Stimulated activated CD4-positive, alpha-beta T cell treated with anti-CD3 and anti-CD28 coated beads, Interleukin-1b, Interleukin-23, amount 100 ng/mL, for 24 hours (primary cell): ENCODE measurements at places on chromosomes 2 and 18.

DNA sequence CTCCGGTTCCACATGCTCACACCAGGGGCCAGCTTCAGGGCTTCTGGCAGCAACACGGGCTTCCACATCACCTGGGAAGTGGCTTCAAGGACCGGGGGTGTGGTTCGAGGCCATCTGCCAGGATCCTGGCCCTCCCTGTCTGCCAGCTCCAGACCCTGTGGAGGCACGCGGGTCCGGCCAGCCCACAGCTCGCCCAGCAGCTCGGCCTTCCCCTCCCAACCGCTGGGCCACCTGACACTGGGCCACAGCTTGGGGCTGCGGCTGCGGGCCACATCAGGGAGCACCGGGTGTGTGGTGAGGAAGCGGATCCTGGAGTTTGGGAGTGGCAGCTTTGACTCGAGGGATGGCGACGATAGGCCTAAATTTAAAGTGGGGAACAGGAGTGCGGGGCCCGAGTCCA, 7.0 kb downstream of the C2orf81 start:
- no peak for DNase-seq

DNA sequence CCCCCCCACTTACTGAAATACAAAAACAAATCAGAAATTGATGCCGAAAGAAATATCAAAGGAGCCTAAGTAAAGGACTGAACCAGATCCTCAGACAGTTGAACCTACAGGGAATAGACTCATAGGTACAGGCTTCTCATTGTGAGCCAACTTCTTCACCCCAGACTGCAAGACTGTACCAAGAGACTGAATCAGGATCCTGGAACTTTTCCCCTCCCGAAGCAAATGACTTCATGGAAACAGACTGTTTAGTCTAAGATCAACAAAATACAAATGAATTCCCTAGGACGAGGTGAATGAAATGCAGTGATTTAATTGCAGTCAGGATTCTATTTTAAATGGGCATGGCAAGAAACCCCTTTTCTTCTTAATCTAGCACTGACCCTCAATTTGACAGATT, 53.6 kb upstream of the RNF152 start:
- no peak for DNase-seq

GRCh38 chr18:14999085-14999975, 251.4 kb downstream of the ANKRD30B start:
- no peak for DNase-seq

DNA sequence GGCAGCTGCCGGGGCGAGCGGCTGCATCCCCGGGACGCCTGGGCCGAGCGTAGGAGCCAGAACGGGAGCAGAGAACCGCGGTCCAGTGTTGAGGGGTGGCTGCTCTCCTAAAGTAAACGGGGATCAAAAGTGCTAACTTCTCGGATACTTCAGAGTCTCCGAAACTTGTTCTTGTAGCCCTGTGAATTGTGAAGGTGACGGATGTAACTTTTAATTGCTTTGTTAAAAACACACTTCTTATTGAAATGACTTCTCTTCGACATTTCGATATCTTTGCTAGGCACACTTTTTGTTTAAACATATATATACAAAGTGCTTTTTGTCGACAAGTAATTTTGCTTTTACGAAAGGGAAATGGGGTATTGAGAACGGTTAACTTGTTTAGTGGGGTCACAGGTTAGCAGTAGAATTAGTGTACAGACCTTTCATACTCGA, 540 bp downstream of the ATP9B start:
- DNase-seq = no peak

DNA sequence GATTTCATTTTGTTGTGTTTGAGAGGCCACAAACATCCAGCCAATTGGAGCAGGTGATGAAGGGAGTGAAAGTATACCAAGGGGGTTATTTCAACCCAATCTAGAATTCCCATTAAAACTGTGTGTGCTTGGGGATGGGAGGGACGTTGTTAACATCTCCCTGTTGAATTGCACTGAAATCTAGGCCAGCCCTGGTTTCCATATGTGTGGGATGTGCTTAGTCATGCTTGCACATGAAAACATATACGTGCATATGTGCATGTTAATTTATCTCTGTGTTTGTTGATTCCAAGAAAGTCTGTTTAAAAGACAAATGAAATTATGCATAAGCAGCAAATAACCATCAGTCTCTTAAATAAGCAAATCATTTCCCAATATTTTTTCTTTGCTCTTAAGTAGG, 5.6 kb downstream of the CELF4 start:
- no peak for DNase-seq

GRCh38 chr18:49031511-49032188, 80.9 kb upstream of the SMAD7 start:
- DNase-seq = no peak

- no peak for DNase-seq
Observed at GRCh38 chr2:33502025-33502424, 25.6 kb downstream of the RASGRP3 start.

- DNase-seq = no peak
Observed at GRCh38 chr2:151973901-151974199, 125.0 kb downstream of the CACNB4 start.

DNA sequence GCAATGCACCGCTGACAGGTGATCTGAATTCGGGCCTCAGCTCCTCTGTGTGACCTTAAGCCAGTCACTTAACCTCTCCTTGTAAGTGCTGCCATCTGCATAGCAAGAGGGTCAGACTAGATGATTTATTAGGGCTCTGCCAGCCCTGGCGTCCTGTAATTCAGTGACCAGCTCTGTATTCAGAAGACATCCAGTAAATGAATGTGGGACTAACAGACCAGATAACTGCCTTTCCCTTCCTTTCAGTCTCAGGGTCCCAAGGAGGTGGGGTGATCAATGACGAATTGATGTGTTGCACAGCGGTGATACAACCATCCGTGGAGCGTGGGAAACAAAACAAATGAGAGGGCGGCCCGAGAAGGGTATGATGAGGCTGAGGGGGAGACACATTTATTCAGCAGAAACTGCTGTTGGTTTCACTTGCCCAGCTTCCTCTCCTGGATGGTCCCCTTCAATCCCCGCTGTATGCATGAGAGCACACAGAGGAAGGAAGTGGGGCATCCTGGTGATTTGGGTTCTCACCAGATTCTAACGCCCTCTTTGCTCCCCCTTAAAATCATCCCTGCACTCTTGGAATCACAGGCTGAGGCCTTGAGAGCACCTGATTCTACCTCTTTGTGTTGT, 92.8 kb downstream of the VIT start:
- DNase-seq = no peak

- DNase-seq = no peak
Observed at GRCh38 chr2:3300224-3300995, 77.2 kb downstream of the EIPR1 start.

- DNase-seq = no peak
Observed at GRCh38 chr2:143608063-143608423, 478.8 kb downstream of the ARHGAP15 start.

DNA sequence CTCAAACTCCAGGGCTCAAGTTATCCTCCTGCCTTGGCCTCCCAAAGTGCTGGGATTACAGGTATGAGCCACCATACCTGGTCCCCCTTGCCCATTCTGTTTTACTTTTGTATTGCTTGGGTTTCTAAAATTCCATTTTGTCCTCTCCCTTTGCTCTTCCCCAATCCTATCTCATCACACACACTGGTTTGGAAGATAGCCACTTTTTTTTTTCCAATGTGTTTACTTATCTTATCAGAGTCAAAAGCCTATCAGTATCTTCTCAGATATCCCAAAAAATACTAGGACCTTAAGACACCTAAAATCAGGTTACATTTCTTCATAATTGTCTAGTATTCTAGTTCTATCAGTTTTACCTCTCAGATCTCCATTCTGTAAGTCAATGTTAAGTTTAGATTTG, 56.1 kb downstream of the MSH2 start:
- no peak for DNase-seq

DNA sequence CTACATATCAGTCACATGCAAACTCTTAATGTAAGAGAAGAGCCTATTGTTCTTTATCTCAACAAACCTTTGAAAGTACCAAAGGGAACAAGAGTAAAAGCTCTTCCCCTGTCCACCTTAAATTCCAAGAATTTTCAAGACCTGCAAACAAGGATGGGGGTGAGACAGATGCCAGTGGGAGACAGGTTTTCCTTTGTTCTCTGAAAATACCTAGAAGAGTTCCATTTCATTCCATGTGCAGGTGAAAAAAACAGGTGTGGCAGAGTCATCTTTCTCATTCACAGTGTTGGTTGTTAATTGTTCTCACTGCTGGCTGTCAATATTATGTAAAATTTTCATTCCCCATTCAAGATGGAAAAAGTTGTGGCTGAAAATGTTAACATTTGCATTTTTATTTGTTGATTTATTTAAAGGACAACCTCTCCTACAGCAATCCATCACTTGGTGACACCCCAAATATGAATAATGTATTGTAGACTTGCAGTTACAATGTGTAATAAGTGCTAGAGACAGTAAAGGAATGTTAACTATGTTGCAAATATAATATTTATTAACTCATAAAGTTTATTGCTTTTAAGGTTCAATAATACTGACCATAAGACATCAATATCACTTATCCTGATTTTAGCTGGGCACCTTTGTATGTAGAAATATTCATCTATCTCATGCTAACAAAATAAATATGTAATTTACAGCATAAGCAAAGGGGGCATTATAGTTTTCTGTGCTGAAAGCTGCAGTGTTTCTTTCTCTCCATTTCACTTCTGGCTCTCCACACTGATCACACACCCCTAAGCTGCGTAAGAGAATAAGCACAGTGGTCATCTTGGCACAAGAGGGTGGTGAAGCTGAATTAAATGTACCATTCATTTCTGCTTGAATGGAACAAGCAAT, 347.0 kb downstream of the KIAA1328 start:
- no peak for DNase-seq

DNA sequence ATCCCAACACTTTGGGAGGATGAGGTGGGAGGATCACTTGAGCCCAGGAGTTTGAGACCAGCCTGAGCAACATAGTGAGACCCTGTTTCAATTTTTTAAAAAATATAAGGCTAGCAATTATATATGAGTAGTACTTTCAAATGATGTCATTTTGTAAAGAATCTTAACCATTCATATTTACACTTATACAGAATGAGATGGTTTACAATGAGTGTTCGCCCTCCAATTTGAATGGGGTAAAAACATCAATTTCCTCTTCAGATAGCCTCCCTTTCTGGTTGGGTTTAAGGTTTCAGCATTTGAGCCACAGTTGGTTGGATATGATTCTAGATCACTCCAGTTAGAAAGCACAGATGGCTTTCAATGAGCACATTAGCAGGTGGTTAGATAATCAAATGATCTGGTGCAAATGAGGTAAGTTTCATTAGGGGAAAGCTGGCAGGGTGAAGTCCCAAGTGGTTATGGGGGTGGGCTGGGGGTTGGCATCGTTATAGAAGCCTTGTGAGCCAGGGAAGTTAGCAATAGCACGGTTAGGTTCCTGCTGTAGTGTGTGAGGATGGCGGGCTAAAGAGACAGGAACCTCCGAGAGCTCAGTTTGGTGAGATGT, 63.9 kb downstream of the TRPM8 start:
- no peak for DNase-seq

GRCh38 chr18:50679056-50679455, 119.2 kb downstream of the MAPK4 start:
- DNase-seq = no peak

DNA sequence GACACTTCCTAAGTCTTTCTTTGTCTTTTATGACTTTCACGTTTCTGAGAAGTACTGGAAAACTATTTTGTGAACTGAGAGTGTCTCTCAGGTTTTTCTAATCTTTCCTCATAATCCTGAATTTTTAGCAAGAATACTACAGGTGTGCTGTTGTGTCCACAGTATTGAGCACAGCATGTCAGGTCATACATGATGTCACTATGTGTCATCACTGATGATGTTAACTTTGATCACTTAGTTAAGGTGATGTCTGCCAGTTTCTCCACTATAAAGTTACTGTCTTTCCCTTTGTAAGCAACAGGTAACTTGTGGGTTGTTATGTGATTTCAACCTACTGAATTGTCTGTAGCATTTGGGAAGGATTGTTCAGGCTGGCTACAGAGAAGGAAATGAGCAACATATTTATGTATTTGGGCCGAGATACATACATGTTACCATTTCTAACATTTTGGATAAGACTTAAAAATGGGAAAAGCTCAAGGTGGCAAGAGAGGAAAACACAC, 11.1 kb downstream of the MATN3 start:
- no peak for DNase-seq

DNA sequence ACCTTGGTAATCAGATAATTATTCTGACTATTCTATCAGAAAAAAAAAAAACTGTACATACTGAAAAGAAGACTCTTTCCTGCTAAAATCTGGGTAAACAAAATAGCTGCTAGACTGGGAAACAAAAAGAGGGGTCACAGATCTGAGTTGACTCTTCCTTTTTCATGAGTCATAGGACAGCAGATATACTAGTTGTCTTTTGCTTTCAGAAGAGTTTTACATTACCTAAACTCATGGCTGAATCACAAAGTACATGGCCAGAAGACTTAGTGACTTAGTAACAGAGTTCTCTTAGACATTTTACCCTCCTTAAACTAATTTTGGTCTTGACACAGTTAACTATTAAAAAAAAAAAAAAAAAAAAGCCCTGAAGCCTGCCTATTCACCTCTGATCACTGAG, 834.0 kb upstream of the FSHR start:
- DNase-seq = no peak

DNA sequence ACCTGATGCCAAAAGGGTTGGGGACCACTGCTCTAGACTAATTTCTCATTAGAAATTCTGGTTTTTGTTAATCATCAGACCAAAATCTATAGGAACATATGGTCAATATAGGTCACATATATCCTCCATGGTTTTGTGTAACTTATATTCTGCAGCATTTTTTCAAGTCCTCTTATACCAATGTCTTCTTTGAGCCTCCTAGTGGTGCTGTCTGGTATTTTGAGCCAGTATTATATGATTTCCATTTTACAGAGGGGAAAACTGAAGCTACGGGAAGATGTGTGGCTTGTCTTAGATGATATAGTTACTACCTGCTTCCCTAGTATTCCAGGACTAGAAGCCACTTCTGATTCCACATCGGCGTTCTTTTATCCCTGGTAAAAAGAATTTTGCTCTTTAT, 13.8 kb downstream of the MAPK4 start:
- no peak for DNase-seq

GRCh38 chr2:117536139-117536538, 278.4 kb upstream of the DDX18 start:
- no peak for DNase-seq

DNA sequence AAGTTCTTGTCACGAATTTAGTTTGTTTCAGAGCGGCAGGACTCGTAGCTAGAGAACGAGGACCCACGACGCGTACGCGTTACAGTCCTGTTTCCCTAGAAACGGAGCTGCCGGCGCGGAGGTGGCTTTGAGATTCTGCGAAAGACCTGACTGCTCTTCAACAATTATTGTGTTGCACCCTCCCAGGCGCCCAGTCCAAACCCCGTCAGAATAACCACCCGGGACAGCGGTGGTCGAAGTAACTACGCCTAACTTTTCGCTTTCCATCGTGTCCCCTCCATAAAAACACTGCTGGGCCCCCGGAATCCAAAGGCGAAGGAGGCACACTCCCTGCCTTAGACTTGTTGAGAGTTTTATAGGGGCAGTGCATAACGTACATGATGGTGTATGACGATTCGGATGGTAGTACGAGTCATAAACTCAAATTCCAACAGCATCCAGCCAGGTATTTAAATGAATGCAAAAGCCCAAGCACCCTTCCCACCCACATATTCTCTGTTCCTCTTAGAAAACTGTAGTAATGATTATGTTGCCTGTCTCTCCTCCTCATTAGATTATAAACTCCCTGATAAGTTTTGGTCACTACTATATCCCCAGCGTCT, 651 bp upstream of the STAM2 start:
- DNase-seq = no peak
